ENCODE measurements at places on chromosomes 16 and 17.

DNA sequence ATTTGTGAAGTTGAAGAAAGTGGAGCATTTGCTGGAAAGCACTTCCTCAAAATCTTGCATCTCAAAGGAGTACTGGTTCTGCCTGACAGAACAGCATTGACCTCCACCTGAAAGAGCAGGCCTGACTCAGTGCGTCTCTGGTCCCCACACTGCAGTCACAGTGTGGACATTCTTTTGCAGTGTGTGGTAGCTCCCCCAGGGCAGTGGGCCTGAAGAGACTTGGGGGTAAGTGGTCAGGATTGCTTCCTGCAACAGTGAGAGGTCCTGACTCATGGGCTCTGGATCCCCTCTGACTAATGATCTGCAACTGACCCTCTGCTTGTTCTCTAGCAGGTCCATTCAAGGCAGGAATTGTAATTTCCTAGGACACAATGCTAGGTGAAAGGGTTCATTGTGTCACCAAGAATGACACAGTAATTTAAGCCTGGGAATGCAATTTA is 204.9 kb upstream of the KCNJ16 start:
- DNase-seq: no peak

DNA sequence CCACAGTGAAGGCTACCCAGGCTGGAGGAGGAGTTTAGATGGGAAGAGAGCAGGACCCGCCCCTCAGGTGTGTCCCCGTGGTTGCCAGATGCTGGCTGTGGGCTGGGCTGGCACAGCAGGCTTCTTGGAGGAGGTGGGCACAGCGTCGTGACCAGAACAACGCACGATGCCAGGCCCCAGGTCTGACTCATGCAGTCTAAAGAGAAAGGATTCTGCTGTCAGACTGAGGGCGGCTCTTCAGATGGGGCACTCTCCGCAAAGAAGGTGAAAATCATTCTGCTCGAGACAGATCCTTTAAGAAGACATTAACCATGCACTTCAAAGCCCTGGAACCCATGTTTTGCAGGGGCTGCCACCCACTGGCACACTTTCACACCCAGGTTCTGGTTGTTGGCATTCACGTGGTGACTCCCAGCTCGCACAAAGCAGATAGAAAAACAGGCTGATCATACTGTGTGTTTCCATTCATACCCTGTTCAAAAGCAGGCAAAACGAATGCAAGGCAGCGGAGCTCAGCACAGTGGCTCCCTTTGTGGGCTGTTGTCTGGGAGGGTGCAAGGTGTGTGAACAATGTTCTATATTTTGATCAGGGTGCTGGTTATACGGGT is 19.0 kb downstream of the CACNG4 start:
- no peak for DNase-seq

GRCh38 chr16:67120025-67120424 is 10.3 kb downstream of the PHAF1 start:
- no peak for DNase-seq

- DNase-seq: no peak
Observed at GRCh38 chr17:39115135-39115534, 36.3 kb downstream of the PLXDC1 start.

GRCh38 chr16:10466861-10467260 is 81.0 kb downstream of the ATF7IP2 start:
- no peak for DNase-seq

DNA sequence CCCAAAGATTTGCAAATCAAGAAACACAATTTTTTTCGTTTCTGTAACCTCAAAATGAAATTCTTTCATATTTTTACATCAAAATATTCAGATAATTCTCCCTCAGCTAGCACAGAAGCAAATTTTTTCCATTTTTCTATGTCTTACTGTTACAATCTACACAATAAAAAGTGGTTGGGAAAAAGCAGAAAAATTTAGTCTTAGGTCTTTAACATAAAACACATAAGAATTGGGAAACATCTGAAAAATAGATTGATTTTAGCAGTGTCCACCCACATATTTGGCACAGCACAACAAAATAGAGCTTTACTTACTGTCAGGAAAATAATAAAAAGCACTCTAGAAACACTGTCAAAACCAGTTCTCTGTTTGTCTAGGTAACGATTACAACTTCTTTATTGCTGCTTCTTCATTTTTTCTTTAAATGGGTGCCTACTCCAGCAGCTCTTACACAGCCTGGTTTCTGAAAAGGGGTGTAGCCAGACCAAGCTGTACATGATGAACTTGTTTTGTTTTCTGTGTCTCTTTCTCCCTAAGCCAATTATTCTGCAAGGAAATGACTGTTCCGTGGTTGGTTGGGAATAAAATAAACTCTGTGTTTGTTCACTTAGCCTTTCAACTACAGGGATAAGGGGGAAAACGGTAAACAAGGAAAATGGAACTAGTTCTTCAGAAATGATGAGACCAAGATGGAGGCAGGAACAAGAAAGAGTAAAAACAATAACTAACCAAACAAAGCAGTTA is at the start of gene ABCA6:
TSS of gene ABCA6 (minus strand) at position 465 of the 744 bp plus-strand sequence. CDS start 1,192 bp downstream, outside the sequence.
- no peak for DNase-seq

DNA sequence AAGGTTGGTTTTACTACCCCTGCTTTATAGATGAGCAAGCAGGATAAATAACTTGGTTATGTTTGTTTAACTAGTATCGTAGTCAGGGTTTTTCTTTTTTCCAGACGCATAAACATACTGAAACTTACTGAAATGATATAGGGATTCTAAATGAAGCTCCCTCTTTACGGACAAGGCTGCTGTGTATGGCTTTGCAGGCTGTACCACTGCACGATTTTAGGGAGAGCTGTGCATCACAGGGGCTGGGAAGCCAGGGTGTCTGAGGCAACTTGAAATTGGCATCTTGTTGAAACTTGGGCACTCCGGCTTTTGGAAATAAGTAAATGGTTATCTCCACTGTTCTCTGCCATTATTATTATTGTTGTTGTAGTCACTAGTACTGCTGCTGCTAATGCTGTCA is 218.1 kb upstream of the CDH8 start:
- DNase-seq: no peak

- DNase-seq: no peak
Observed at GRCh38 chr17:68327823-68328557, 36.7 kb downstream of the ARSG start.

- no peak for DNase-seq
Observed at GRCh38 chr16:4801051-4801961, 1.1 kb downstream of the ROGDI start.

- DNase-seq: no peak
Observed at GRCh38 chr17:75650874-75651273, 16.1 kb downstream of the RECQL5 start.

DNA sequence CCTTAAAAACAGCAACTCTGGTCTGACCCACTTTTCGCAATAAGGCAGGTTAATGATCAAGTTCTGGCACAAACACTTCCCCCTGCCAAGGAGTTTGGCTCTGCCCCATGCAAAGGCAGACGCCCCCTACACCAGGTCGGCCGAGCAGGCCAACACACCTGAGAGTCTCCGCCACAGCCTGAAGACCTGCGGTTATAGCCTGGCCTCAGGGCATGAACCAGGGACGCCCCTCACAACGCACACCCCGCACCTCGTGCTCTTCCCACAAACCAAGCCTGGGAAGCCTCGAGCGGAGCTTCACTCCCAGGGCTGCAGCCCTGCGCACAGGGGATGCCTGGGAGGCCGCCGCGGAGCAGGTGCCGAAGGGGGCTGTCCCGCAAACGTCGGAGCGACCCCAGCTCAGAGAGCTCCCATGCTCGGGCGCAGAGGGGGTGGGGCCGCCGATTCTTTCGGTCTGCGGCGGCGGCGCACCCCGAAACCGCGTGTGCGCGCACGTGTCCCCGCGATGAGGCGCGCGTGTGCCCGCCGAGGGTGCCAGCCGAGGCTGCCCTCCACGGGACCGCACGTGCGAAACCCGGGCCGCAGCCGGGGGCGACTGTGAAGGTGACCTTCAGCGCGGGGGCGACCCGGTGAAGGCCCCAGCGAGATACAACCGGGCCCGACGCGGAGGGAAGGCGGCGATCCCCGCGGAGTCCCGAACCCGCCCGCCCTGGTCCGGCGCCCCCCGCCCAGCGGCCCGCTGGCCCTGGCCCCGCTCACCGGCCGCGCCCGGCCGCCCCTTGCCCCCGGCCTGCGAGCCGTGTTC is 559 bp downstream of the CLUH start:
- no peak for DNase-seq

DNA sequence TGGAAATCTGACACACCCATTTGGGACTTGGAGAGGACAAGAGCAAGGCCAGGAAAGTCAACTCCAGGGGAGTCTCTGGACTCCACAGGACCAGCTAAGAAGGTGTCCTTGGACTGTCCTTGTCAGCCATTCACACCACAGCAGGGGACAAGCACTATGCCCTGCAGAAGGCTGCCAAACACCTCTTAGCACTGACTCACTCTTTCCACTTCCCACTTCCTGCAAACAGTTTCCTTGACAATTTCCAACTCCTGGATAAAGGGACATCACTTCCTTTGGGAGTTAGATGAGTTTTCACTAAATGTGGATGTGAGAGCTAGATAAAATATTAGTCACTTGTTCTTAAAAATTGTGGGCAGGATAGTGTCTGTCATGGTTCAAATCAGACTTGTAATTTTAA is 37.8 kb upstream of the BCAR1 start:
- DNase-seq: no peak

- no peak for DNase-seq
Observed at GRCh38 chr17:19378416-19379360, at the start of gene MAPK7. MAPK7 (plus strand) TSS chr17:19378498; CDS start chr17:19378901, 403 bp downstream.

DNA sequence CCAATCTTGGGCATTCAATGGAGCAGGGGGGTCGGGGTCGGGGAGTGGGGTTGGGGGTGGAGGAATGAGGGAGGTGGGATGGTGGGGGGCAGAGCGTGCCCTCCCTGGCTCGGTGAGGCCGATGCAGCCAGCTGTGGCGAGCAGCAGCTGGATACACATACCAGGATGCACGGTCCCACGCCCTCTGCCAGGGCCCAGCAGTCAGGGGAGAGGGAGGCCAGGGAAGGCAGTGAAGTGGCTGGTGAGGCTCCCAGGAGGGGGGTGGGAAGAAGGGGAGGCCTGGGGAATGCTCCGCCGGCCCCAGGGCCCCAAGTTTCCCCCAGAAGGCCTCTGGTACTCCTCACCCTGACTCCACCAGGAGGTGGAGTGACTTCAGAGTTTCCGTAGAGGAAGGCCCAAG is 77.6 kb upstream of the LHX1 start:
- no peak for DNase-seq

DNA sequence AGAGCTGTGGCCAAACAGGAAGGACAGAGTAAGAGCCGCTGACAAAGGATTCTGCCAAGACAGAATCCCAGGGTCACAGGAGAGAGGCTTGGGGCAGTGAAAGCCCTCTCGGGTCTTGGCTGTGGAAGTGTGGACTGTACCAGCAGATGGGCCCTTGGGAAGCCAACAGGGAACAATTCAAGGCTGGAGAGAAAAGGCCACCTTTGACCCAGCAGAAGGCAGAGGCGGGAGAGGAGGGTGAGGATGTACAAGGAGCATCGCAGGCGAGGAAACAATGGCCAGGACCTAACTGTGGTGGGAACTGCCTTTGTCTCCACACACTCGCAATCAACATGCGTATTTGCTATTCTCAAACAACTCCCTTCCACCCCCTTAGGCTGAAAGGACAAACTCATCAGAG is 15.7 kb downstream of the CARHSP1 start:
- no peak for DNase-seq

DNA sequence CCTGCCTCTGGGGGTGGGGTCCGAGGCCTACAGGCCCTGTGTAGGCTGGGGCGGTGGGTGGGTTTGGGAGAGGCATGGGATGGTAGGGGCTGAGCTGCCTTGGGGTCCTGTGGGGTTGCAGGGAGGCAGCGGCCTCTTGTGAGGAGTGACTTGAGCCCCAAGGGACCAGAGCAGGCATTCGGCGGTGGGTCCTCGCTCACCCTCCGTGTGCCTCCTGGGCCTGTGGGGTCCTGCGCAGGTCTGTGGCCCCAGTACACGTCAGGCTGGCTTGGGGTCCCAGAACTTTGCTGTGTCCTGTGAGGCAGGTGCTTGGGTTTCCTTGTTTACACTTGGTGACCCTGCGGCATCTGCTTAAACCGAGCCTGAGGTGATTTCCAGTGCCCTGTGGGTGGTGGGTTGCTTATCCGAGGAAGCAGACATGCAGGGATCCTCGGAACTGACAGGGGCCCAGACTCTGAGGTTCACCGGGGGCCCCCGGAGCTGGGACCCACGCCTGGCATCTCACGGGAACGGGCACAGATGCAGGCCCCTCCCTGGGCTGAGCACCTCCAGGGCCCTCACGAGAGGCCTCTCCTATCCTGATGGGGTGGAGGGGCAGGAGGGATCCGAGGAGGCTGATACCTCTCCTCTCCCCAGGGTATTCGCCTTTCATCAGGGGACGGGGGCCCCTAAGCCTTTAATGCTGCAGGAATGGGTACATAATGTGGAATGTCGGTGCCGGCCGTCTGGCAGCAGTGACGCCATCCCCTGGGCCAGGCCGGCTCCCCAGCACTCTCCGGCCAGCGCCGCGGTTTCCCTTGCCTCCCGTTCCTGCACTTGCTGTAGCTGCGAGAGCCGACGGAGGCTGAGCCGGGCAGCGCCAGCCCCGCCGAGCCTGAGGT is 7.7 kb downstream of the METRNL start:
- DNase-seq: no peak

DNA sequence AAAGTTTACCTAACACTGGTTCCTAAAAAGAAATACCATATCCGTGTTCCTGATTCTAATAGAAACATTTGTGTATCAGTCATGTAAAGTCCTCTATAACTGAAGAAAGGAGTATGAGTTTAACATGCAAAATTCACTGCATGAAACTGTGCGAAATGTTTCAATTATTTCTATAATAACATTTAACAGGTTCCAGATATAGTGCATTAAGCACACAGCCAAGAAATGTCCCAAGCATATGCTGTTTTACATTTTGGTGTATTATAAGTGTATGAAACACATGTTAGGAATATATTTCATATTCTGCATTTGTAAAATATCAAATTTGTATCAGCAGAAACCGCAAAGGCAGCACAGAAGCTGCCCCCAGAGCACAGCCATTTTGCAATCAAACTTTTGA is 764.9 kb downstream of the KCNJ2 start:
- DNase-seq: no peak

- no peak for DNase-seq
Observed at GRCh38 chr17:10025976-10026901, 121.2 kb upstream of the RCVRN start.

DNA sequence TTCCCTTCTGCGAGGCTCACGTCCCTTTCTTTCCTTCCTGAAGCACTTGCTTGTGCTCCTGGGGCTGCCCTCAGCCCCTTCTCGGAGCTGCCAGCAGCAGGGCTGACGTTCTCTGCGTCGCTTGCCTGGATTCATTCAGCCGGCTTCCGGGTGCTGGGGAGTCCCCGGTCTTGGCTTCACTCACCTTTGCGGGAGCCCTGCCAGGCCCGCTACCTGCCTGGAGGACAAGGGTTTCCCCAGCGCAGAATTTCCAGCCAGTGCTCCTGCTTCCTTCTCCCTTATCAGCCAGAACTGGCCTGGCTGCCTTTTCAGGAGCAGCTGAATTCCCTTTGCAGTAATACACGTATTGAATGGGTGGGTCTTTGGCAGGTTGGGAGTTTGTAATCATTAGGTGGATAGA is 22.1 kb upstream of the IL17C start:
- DNase-seq: no peak

- no peak for DNase-seq
Observed at GRCh38 chr17:77579131-77579530, 379.4 kb upstream of the TNRC6C start.

Data from activated CD8-positive, alpha-beta memory T cell treated with anti-CD3 and anti-CD28 coated beads for 1 hour (primary cell).